Sciatic nerve (tissue), 2 donors: ENCODE measurements at places on chromosomes 4 and X.

GRCh38 chr4:74092957-74093356 lies 6.0 kb downstream of the CXCL2 start:
- no peak for DNase-seq

DNA sequence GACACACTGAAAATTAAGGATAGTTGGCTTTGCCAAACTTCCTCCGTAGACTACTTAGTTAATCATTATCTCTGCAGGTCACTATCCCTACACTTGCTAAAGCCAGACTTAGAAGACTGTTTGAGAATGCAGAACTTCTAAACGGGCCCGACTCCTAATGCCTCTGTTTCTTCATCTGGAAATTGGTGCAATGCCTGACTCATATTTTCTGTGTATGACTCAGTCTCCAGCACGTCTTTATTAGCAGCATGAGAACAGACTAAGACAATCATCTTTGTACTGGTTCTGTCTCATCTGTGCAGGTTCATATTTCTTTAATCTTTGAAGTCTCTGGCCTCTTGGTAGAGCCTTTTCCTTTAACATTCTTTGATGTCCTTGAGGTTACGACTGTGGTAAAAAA lies 411.9 kb upstream of the ACTRT1 start:
- DNase-seq, result no peak

- DNase-seq, result no peak
These were observed 150.6 kb upstream of the VCX3A start for GRCh38 chrX:6685489-6685888.

DNA sequence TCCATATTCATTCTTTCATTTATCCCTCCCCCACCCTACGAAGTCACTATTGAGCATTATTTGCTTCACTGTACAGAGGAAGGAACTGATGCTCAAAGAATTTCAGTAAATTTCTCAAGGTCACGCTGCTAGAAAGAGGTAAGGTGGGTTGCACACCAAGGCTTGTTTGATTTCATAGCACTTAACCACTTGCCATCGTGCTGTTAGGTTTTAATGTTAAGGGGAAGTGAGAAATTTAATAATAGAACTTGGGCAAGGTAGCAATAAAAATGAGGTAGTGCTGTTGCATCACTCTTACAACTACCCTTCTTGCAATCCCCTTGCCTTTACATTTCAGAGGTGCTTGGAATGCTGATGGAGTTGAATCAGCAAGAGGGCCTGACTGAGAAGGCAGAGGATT lies 343.1 kb downstream of the MID1IP1 start:
- no peak for DNase-seq

GRCh38 chr4:175910700-175911099 lies 98.6 kb upstream of the GPM6A start:
- no peak for DNase-seq

DNA sequence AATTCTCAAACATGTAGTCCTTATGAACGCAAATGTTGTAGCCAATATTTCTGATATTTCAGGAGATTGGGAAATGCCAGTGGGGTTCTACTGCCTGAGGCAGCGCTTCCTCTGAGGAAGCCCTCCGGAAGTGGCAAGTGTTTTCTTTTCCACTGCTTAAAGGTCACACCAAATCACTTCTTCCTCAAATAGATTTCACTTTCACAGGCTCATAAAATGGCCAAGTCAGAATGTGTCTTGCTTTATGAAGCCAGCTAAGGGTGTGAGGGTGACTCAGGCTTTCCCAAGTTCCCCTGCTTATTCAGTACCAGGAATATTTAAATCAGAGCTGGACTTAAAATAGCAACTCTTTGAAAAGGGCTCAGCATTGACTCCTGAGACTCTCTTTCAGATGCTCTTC lies 514.2 kb upstream of the DIPK2B start:
- DNase-seq, result no peak

GRCh38 chr4:151603377-151603776 lies 157.4 kb downstream of the GATB start:
- DNase-seq, result no peak

- no peak for DNase-seq
These were observed 65.1 kb downstream of the PPP3CA start for GRCh38 chr4:101282076-101282844.

- no peak for DNase-seq
These were observed 3.6 kb upstream of the WDR19 start for GRCh38 chr4:39178706-39179105.

- DNase-seq, result no peak
These were observed 199.8 kb upstream of the GATB start for GRCh38 chr4:151960449-151961230.

- no peak for DNase-seq
These were observed 67.3 kb downstream of the SLC34A2 start for GRCh38 chr4:25722964-25723363.

- DNase-seq, result no peak
These were observed 122.6 kb downstream of the SORBS2 start for GRCh38 chr4:185689407-185689806.

DNA sequence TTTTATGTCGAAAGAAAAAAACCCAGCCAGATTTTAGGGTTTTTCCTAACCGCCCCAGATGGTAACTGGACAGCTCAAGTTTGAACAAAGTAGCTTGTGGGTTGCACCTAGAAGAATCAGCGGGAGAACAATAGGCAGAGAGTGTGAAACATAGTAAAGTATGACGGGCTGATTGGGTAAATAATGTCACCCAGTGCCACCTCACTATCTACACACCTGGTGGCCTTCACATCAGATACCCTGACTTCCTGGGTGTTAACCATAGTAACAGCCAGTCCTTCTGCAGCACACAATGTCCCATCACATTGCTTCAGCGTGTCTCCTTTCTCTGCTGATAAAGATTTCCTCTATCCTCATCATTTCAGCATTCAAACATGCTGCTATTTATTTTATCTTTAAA lies 159.1 kb upstream of the HS3ST1 start:
- DNase-seq, result no peak

GRCh38 chr4:4302001-4302400 lies 11.9 kb downstream of the ZBTB49 start:
- DNase-seq, result no peak
